Right ventricle myocardium superior (tissue), 1 donor: ENCODE measurements at places on chromosomes 2 and 18. TPM values are rescaled to one million over a fixed set of nuclear protein-coding genes. Genes with fewer than 3 reads are reported as not detected.

The MRPL19 gene
- 51.8 TPM for total RNA-seq

The IAH1 gene
- total RNA-seq: 76.2 TPM

DNA sequence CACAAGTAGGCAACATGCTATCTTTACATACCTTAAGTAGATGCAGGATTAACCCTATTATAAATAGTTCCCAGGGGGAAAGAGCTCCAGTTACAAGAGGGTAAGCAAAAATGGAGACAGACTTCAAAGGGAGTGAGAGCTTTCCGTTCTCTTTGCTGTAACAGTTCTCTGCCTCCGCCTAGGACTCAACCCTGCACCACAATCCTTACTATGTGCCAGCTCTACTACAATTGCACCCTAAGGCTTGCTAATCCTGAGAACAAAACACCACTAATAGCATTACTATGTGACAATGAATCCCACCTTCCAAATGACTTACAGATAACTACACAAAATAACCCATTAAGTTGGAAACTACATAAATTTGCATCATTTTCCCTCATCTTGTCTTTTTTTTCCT is 7.7 kb downstream of the ZBTB14 start:
- DNase-seq: no peak

The SNTG2 gene
- 0.73 TPM for total RNA-seq

The PLGLB1 gene
- 2.7 TPM for total RNA-seq

The ZC3H6 gene
- total RNA-seq: 18.7 TPM

DNA sequence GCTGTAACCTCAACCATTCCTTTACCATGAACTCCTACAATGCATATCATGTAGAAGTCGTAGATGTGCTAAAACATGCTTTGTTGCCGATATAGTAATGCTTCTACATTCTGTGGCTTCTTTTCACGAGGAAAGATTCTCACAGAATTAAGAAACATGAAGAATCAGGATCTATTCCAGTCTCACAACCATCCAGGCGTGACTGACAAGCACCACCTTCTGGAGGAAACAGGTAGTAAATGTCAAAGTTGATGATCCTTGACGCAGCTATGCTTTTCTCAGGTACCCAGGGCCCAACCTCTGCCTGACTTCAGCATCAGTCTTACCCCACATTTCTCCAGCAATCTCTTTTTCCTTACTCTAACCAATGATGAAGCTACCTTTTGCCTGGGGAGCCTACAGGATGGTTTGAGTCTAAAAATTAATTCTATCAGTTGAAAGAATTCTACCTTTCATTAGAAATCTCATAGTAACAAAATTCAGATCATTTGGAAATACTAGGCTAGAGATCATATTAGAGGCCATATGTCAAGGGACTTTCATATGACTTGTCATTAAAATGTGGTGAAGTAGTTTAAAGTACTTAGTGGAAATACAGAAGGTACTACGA is 123.3 kb upstream of the RND3 start:
- DNase-seq: no peak

DNA sequence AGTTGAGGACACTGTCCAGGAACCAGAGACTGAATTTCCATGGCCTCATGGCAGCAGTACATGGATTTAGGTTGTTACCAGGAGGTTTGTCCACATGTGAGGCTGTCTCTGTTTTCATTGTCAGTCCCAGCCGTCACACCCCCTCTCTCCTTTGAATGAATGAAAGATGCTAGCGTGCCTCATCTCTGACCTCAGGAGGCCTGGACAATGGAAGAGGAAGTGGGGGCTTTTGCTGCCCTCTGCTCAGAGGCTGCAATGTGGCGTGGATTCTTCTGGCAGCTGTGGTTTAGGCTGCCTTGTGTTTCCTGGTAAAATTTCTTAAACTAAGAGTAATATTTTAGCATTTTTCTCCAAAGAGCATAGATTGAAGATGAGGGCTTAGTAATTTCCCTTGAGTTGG is 47.5 kb downstream of the RAB31 start:
- no peak for DNase-seq

GRCh38 chr2:231032575-231033140 is 4.7 kb upstream of the C2orf72 start:
- DNase-seq: no peak

GRCh38 chr2:98947554-98947953 is 11.5 kb upstream of the CRACDL start:
- DNase-seq: no peak

DNA sequence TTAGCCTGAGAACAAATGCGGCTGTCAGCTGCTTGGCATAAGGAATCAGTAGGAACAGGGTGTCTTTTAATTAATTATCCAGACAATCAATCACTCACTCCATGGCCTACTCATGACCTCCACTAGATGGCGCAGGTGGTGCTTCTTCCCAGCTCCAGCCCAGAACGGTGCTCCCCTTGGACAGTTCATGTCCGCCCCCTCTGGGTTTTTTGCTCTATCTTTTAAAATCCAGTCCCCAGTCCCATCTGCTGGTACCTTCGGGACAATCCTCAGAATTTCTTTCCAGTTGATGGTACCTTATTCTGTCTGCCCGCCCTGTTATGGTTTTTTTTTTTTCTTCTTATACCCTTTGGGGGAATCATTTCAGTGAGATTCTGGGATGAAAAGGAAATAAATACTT is 99.8 kb downstream of the CACNB4 start:
- peak; percentile 51 for DNase-seq

DNA sequence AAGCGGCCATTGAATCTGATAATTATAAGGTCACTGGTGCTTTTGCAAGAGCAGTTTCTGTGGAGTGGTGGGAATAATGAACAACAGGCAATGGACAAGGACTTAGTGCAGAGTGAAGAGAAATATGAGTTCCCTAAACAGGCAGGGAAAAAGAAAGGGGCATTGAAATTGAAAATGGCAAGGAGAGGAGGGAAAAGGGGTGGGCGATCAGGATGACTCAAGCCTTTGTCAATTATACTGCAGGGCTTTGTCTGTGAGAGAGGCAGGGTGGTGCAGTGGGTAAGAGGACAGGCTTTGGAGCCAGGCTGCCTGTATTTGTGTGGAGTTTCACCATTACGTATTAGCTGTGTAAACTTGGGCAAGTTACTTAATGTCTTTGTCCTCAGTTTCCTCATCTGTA is 29.5 kb upstream of the PAIP2B start:
- DNase-seq: no peak

The RGPD8 gene
- 5.2 TPM for total RNA-seq

The FTCDNL1 gene
- 3.3 TPM for total RNA-seq

The TUBB8B gene
- not detected for total RNA-seq

GRCh38 chr2:190533175-190533967 is 1.2 kb downstream of the NEMP2 start:
- DNase-seq: no peak

DNA sequence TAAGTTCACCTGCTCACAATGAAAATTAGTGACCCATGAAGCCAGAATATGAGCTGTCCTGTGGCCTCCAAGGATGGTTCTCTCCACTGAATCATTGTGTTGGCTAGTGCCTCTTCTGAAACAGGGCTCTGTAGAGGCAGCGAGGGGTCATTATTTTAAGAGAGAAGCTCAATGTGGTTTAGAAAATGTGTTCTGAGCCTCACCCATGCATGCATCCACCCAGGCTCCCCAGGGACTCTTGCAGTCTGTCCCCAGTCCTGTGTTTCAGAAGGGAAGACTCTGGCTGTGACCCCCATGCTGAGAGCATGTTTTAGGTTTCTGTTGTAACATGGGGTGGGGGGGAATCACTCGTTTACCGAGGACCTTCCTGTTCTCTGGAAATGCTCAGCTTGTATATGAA is 135.2 kb downstream of the RNF144A start:
- no peak for DNase-seq

The MAB21L4 gene
- total RNA-seq: not detected

GRCh38 chr2:36547906-36548305 is 50.1 kb downstream of the FEZ2 start:
- no peak for DNase-seq

- no peak for DNase-seq
These were observed 1301.1 kb downstream of the DSC3 start for GRCh38 chr18:29741461-29741860.

DNA sequence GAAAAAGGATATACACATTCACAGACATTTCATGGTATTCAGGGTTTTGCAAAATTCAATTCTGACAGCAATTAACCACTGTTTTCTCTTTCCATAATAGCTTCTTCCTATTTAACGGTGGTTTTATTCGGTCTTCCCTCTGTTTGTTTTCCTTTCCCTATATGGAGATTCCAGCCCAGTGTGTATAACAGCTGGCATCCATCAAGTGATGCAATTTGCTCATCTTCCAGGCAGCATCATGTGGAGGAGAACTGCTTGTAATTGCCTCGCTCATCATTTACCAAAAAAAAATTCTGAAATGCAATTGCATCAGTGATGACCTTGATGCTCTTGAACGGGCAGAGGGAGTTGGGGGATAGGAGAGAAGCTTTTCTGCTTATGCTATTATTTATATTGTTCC is 165.9 kb upstream of the PGAP1 start:
- no peak for DNase-seq

GRCh38 chr2:237535385-237536082 is 30.8 kb upstream of the PRLH start:
- DNase-seq: no peak

DNA sequence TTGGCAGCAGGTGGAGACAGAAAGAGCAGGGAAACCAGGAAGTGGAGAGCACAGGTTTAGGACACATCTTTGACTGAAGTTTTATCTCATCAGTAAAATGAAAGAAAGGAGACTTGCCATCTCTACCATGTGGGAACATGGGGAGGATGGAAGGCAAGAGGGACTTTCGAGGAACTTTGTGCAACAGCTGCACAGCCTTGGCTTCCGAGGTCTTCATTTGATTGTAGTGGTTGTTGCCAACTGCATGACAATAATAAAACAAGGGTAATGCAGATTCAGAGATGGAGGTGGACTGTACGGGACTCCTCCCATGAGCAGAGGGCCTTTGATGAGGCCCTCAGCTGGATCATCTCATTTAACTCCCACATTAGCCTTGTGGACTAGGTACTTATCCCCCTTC is 49.3 kb upstream of the FZD7 start:
- DNase-seq: no peak
